ENCODE measurements at places on chromosomes 7 and 10.

GRCh38 chr10:14822879-14823755, 14.7 kb downstream of the CDNF start:
- peak; percentile 40 for DNase-seq

- DNase-seq, result peak; percentile 80
Measured at GRCh38 chr7:150514748-150515222, at the start of gene GIMAP7. TSS of gene GIMAP7 (plus strand) at chr7:150514872. CDS start at chr7:150519975, 5,103 bp downstream.

GRCh38 chr10:71776481-71776925, 3.2 kb upstream of the VSIR start:
- no peak for DNase-seq

DNA sequence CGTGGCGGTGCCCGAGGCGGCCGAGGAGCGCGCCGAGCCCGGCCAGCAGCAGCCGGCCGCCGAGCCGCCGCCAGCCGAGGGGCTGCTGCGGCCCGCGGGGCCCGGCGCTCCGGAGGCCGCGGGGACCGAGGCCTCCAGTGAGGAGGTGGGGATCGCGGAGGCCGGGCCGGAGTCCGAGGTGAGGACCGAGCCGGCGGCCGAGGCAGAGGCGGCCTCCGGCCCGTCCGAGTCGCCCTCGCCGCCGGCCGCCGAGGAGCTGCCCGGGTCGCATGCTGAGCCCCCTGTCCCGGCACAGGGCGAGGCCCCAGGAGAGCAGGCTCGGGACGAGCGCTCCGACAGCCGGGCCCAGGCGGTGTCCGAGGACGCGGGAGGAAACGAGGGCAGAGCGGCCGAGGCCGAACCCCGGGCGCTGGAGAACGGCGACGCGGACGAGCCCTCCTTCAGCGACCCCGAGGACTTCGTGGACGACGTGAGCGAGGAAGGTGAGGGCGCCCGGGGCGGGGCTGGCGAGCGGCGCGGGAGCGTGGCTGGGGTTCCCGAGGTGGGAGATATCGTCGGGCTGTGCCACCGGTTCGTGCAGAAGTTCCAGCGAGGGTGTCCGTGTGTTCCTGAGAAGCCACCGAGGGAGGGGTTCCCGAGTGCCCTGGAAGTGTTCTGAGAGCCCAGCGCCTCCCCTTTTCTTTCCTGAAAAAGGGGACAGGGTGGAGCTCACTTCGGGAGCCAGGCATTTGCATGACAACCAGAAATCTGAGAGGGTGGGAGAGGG, 495 bp downstream of the EIF3B start:
- DNase-seq, result peak; percentile 66

DNA sequence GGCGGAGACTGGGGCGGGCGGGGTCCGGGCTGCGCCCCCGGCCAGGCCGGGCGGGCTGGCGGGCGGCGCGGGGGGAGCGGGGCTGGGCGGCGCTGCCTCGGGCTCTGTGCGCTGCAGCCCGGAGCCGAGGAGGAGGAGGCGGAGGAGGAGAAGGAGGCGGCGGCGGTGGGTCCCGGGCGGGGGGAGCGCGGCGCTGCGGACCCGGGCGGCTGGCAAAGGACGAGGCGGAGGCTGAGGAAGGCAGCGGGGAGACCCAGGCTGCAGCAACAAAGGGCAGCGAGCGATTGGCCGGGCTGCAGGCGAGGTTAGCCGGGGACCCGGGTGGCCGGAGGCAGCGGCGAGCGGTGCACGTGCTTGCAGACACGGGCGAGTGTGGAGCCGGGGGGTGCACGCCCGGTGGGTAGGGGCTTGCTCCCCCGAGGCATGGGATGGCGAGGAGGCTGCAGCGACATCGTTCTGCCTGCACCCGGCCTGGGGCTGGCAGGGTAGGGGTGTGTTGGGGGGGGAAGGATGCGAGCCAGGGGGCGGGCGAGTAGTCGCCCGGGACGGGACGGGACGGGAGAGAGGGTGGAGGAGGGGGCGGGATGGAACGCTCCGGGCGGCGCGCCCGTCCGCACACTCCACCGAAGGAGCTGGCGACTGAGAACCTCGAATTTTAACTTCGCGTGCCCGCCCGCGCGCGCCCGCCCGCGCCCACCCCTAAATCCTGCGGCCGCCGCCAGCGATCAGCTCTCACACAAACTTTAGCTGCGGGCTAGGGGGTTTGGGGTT, 844 bp upstream of the KAT6B start:
- DNase-seq, result no peak

GRCh38 chr7:5377816-5378215, 45.8 kb downstream of the TNRC18 start:
- DNase-seq, result no peak

GRCh38 chr10:24202181-24202570, 6.8 kb upstream of the KIAA1217 start:
- no peak for DNase-seq

DNA sequence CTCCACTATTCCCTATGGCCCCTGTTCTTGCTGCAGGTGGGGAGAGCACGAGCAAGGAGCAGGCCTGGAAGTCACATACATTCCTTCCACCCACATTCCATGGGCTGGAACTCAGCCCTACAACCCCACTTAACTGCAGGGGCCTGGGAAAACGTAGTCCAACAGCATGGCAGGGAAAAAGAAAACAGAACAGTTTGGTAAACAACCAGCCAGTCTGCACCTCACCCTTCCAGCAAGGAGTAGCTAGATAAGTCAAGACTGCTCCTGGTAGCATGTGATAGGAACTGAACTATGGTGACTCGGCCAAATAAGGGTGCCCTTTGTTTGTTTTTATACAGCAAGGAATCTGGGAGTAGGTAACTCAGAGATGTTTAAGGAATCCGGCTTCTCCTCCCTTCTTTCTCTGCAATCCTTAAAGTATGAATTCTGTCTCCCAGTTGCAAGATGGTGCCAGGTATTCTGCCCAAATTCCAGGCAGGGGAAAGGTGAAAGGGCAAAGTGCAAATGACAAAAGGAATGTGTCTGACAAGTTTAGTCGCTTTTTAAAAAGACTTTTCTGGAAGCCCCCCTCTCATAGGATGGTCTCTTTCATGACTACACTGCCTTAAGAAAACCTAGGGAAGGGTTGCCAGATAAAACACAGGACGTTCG, 311.7 kb upstream of the NEBL start:
- DNase-seq, result no peak

GRCh38 chr10:63008491-63008890, 124.6 kb upstream of the NRBF2 start:
- no peak for DNase-seq

GRCh38 chr7:116708248-116708647, 36.3 kb downstream of the MET start:
- no peak for DNase-seq

DNA sequence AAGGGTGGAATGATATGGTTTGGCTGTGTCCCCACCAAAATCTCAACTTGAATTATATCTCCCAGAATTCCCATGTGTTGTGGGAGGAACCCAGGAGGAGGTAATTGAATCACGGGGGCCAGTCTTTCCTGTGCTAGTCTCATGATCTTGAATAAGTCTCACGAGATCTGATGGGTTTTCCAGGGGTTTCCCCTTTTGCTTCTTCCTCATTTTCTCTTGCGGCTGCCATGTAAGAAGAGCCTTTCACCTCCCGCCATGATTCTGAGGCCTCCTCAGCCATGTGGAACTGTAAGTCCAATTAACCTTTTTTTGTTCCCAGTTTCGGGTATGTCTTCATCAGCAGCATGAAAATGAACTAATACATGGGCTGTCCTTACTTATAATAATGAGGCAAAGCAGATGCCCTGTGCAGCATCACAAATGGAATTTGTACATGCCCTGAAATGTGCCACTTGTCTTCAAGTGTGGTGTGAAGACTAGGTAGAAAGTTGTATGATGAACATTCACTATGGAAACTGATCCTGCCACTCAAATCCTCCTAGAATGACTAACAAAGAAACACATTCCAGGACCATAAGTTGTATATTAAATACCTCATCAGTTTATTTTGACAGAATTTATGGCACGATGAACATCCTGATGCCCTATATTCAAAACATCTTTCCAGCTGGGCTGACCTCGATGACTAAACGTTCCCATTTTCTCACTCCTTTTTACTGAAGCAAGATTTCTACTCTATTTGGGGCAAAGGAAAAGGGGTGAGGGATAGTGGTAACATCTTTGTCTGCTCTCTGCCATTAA, 122.8 kb upstream of the CTTNBP2 start:
- no peak for DNase-seq

DNA sequence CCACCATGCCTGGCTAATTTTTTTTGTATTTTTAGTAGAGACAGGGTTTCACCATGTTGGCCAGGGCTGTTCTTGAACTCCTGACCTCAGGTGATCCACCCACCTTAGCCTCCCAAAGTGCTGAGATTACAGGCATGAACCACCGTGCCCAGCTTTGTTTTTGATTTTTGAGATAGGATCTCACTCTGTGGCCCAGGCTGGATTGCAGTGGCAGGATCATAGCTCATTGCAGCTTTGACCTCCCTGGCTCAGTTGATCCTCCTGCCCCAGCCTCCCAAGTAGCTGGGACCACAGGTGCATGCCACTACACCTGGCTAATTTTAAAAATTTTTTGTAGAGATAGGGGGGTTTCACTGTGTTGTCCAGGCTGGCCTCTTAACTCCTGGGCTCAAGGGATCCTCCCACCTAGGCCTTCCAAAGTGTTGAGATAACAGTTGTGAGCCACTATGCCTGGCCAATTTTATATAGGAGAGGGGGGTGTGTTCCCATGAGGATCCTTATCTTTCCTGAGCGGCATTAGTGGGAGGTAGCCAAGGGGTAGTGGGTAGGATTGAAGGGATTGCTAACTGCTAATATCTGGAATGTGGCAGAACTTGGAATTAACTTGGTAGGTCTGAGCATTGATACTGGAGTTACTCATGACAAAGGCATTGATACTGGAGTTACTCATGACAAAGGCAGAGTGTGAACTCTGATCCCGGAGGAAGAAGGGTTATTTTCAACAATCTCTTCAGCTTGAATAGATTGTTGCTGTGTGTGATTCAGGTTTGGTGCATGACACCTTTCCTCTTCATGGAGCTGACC, 1.0 kb upstream of the NOLC1 start:
- no peak for DNase-seq

- DNase-seq, result no peak
Measured at GRCh38 chr7:20964281-20964918, 177.7 kb upstream of the SP8 start.

DNA sequence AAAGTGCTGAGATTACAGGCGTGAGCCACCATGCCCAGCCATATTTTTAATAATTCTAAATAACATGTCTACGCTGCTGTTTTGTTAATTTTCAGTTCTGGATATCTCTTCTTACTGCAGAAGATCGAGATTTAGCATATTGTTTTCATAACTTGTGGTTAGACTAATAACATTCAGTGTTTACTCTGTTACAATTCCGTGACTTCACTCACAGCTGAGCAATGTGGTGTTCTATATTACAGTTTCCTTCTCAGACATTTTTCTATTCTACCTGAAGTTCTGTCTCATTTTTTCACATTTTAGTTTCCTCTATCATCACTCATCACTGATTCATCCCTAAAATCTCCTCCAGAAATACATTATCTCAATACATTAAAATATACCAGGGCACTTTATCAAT, 10.9 kb downstream of the RNF32 start:
- DNase-seq, result no peak

DNA sequence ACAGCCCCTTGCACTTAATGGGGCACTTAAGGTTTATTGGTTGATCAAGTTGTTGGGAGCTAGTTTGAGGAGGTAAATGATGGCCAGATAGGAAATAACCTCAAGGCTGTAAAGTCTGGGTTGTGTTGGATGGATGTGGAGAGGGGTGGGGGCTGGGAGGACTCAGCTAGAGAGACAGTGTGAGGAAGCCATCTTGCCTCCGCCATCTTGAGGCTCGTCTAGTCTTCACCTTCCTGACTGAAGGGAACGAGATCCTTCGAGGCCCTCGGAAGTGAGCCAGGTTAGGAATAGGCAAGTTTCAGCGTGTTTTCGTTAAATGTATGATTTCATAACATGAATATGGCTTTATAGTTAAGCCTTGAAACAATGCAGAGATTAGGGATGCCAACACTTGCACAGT, 5.5 kb downstream of the GALNT17 start:
- no peak for DNase-seq

DNA sequence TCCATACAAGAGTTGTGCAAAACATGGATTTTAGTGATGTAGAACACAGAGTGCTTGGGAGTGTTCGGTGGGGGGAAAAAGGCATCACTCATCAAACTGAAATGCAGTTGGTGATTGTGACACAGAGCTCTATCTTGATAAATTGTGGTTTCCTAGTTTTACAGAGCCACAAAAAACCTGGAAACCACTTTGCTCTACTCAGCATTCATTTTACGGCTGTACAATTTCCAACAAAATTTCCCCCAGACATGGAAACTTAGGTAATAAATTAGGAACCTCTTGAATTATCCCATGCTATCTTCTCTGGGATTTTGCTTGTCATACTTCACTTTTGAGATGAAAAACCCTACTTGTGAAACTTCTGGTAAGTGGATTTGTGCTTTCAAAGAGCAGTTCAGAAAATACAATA, 614.9 kb upstream of the FZD8 start:
- DNase-seq, result no peak

- no peak for DNase-seq
Measured at GRCh38 chr10:55369670-55370420, 568.8 kb upstream of the PCDH15 start.

DNA sequence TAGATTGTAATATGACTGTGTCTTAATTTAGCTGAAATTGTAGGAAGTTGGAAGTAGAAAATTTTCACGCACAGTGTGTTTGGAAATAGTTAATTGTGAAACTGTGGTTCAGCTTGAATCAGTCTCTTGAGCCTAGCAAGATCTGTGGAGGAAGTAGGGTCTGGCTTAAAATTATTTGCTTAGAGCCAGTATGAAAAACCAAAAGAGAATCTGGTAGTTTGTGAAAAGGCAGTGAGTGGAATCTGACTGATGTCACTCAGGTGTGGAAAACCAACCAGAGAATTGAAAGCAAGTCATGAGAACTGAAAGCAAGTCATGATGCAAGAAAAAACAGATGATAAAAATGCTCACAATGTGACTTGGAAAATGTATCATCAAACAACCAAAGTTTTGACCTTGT, 11.5 kb downstream of the LIPJ start:
- DNase-seq, result no peak

Data from activated T-cell treated with anti-CD3 and anti-CD28 coated beads, Interleukin-2, amount 50 U/mL, for 24 hours (primary cell).